Upper lobe of left lung (tissue), 6 donors: ENCODE measurements at places on chromosomes 4 and X.

DNA sequence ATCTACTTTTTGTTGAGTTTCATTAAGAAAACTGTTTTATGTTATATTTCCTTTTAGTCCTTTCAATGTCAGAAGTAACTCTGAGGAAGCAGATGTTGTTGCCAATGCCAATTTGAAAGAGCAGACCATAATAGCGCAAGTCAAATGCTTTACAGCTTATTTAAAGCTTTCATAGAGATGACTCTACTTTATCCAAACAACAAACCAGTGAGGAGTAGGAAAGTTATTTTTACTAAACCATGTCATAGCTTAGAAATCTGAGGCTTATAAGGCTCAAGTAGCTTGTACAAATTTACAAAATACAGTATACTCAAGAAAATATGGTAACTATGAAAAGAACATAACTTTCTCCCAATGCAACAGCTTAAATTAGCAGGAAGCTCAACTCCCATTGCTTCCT is 40.1 kb upstream of the SPOCK3 start:
- H3K4me3 ChIP-seq: no peak overlapping the region
- no peak overlapping the region for H3K27ac ChIP-seq
- no peak for DNase-seq
- H3K36me3 ChIP-seq: no peaks in the 10 kb centered on the region

- H3K4me3 ChIP-seq: no peak overlapping the region
- H3K4me1 ChIP-seq: no peaks in the 10 kb centered on the region
- H3K36me3 ChIP-seq: no peaks in the 10 kb centered on the region
- H3K27ac ChIP-seq: no peak overlapping the region
- DNase-seq: no peak
- no peaks in the 10 kb centered on the region for H3K27me3 ChIP-seq
Observed at GRCh38 chrX:145553702-145554101, 263.9 kb upstream of the SLITRK2 start.

DNA sequence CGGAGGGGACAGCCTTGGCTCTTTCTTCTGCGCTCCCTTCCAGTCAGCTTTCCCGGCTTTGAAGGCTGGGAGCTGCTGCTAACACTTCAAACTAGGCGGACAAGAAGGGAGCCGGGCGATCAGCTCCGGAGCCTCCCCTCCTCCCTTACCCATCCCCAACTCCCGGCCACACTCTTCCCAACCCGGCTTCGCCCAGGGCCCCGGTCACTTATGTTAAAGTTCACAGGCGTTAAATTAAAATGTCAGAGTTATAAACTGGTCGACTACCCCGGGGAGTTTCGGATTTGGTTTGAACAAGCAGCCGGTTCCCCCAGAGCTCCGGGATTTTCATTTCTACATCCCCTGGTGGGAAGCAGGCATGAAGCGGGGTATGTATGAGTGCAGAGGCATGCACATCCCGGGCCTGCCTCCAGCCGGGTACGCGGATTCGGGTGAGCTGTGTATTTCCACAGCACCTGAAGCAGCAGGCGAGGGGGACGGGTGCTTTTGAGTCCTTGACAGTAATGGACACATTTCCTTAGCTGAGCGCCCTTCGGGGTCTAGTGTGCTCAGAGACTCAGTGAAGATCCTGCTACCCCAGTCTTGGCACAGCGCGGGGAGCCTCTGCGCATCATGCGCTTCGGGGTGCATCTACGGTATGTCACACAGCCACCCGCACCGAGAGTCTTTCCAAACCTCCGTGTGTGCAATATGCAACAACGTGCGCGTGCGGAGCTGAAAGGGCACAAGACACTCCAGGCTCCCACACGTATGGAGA is 880 bp downstream of the UNC5C start:
- H3K27ac ChIP-seq: peak overlapping the region; percentile 68
- H3K4me1 ChIP-seq: peaks cover 22% of the 10 kb centered on the region
- H3K27me3 ChIP-seq: peaks cover 7% of the 10 kb centered on the region
- no peaks in the 10 kb centered on the region for H3K36me3 ChIP-seq

DNA sequence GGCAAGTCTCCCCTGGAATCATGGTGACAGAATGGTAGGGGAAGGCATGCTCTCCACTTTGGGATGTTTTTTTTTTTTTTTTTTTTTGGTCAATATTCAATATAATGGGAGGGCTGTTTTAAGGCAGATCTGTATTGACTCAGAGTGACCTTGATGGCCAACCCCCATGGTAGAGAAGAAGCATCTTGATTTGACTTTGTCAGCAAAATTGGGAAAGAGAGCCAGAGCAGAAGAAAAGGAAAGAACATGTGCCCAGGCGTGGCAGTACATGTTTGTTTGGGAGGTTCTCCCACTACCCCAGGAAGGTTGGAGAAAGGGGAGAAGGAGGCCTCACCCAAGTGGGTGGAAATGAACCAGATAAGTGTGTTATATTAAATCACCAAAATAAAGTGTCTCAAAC is 62.2 kb upstream of the TBC1D9 start:
- H3K4me1 ChIP-seq: no peaks in the 10 kb centered on the region
- no peak overlapping the region for H3K4me3 ChIP-seq
- no peak for DNase-seq

GRCh38 chrX:68997511-68997910 is 167.7 kb downstream of the PJA1 start:
- no peak overlapping the region for H3K4me3 ChIP-seq
- no peak for DNase-seq
- H3K36me3 ChIP-seq: no peaks in the 10 kb centered on the region
- H3K27me3 ChIP-seq: no peaks in the 10 kb centered on the region
- no peak overlapping the region for H3K27ac ChIP-seq

DNA sequence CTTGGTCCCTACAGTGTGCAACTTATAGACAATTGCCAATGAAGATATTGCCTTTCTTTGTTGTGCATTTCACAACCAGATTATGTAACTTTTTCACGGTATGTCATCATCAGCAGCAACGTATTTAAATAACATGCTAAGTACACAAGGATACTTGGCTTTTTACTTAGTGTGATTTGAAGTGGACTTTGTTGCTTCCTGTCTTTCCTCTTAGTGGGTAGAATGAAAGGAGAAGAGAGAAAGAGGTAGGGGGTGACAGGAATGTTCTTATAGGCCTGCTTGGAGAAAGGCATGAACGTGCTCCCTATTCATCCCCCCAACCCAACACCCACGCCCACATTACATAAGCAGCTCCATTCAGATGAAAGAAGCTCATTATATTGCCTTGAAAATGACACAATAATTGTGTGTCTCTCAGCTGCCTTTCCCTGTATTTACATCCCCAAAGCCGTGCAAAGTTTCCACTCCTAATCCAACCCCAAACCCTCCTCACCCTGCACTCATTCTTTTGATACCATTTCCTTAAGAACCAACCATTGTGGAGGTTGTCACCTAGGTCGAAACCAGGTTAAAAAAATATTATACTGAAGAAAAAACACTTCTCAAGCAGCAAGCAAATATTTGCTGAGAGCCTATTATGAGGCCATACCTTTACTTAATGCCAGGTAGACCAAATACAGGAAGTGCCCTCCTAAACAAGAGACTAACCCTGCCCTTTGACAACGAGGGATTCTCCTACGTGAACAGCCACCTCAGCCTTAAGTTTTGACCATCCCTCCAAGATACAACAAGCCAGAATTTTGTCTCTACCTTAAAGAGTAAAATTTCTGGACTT is 25.2 kb upstream of the GK start:
- no peak for DNase-seq
- H3K27ac ChIP-seq: no peak overlapping the region
- no peaks in the 10 kb centered on the region for H3K27me3 ChIP-seq
- H3K4me1 ChIP-seq: peaks cover 7% of the 10 kb centered on the region

DNA sequence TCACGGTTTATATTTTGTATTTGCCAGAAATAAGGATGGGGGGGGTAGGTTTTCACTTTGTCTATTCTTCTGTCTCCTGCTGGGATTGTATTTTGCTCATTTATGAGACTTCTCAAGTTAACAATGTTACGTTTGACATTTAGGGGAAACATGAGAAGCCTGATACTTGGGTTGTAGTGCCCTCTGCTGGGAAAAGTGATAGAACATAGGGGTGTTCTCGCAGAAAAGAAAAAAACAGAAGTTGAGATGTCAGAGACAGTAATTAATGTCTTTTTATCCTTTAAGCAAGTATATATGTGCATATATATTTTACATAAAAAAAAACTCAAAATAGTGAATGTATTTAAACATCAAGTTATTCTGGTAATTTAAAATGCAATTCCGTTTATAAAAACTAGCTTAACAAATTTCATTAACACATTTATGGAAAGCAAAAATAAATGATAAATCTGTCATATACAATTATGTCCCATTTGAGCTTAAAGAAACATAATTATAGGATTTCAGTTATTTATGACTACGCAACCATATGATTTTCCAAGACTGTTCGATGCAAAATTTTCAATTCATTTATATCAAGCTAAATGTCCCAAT is 46.0 kb upstream of the TMPRSS11F start:
- no peaks in the 10 kb centered on the region for H3K27me3 ChIP-seq
- H3K4me3 ChIP-seq: no peak overlapping the region
- no peaks in the 10 kb centered on the region for H3K36me3 ChIP-seq
- H3K4me1 ChIP-seq: no peaks in the 10 kb centered on the region
- no peak overlapping the region for H3K27ac ChIP-seq
- DNase-seq: no peak

DNA sequence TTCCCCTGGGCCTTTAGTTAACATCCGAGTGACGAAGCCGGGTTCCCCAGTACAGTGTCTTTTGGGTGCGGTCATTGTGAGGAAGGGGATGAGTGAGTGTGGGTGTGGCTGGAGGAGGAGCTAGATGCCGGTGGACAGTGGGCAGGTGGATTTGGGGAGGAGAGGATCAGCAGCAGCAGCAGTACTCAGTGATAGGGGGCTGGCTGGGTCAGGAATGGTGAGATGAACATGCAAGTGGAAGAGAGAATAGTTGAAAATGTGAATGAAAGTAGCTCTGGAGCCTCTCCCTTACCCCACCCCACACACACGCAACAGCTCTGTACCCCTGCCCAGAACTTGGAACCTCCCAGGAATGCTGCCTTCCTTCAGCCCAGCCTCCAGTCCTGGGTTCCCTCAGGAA is 4.5 kb downstream of the TSR2 start:
- peaks cover 6% of the 10 kb centered on the region for H3K4me1 ChIP-seq
- H3K36me3 ChIP-seq: peaks cover 25% of the 10 kb centered on the region
- no peak overlapping the region for H3K27ac ChIP-seq
- H3K27me3 ChIP-seq: no peaks in the 10 kb centered on the region

GRCh38 chr4:112411781-112412550 is 104.0 kb downstream of the NEUROG2 start:
- H3K4me3 ChIP-seq: no peak overlapping the region
- no peaks in the 10 kb centered on the region for H3K27me3 ChIP-seq
- no peak overlapping the region for H3K27ac ChIP-seq
- H3K36me3 ChIP-seq: peaks cover 3% of the 10 kb centered on the region
- DNase-seq: no peak

DNA sequence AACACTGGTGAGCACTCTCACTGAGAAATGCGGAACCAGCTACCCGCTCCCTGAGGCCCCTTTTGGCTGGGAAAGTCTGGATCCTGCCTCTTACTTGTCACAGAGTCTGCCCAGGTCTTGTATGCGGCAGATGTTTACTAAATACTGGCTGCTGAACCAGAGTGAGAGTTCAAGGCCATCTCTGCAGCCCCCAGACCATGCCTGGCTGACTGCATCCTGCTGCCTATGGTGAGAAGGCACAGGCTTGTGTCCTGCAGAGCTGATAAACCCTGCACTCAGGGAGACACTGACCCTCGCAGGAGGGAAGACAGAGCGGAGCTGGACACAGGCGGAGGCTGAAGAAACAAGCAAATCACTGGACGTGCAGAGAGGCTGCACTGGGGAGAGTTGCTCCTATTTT is 46.5 kb downstream of the JAKMIP1 start:
- no peaks in the 10 kb centered on the region for H3K4me1 ChIP-seq
- H3K4me3 ChIP-seq: no peak overlapping the region
- H3K27me3 ChIP-seq: no peaks in the 10 kb centered on the region
- H3K36me3 ChIP-seq: no peaks in the 10 kb centered on the region
- no peak overlapping the region for H3K27ac ChIP-seq

- no peaks in the 10 kb centered on the region for H3K4me1 ChIP-seq
- no peaks in the 10 kb centered on the region for H3K27me3 ChIP-seq
- H3K36me3 ChIP-seq: no peaks in the 10 kb centered on the region
- no peak overlapping the region for H3K27ac ChIP-seq
- no peak overlapping the region for H3K4me3 ChIP-seq
- no peak for DNase-seq
Observed at GRCh38 chr4:136124251-136124745, 1408.0 kb downstream of the PCDH18 start.

- no peak for DNase-seq
- no peaks in the 10 kb centered on the region for H3K27me3 ChIP-seq
- no peaks in the 10 kb centered on the region for H3K4me1 ChIP-seq
- no peak overlapping the region for H3K4me3 ChIP-seq
Observed at GRCh38 chr4:8173492-8174242, 15.1 kb upstream of the ABLIM2 start.

DNA sequence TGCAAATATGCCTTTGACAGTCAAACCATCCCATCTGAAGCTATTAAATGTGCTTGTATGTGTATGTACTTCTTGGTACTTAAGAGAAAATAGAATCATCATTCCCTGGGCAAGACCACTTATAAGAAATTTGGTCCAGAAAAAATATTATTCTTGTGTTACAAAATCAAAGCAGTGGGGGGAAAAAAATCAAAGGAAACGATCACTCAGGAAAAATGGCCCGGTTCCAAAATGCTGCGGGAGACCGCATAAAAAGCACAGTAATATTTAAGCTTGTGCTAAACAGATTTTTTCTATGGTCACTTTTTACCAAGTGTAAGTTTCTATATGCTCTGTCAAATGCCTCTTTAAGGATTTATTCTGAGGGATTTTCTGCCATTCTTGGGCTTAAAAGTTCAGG is 36.1 kb downstream of the RAI2 start:
- H3K4me3 ChIP-seq: no peak overlapping the region
- no peaks in the 10 kb centered on the region for H3K36me3 ChIP-seq
- no peaks in the 10 kb centered on the region for H3K27me3 ChIP-seq
- H3K4me1 ChIP-seq: no peaks in the 10 kb centered on the region

- no peaks in the 10 kb centered on the region for H3K27me3 ChIP-seq
- H3K4me3 ChIP-seq: no peak overlapping the region
- H3K4me1 ChIP-seq: no peaks in the 10 kb centered on the region
- H3K36me3 ChIP-seq: no peaks in the 10 kb centered on the region
Observed at GRCh38 chr4:132123870-132124623, 1025.0 kb upstream of the PCDH10 start.

DNA sequence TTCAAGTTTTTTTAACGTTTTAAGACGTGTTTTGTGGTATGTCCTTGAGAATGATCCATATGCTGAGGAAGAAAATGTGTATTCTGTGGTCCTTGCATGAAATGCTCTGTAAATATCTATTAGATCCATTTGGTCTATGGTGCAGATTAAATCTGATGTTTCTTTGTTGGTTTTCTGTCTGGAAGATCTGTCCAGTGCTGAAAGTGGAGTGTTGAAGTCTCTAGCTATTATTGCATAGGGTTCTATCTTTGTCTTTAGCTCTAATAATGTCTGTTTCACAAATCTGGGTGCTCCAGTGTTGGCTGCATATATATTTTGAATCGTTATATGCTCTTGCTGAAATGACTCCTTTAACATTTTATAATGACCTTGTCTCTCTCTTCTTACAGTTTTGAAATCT is 122.5 kb downstream of the RPA4 start:
- no peak overlapping the region for H3K27ac ChIP-seq
- DNase-seq: no peak
- H3K27me3 ChIP-seq: no peaks in the 10 kb centered on the region
- no peaks in the 10 kb centered on the region for H3K4me1 ChIP-seq
- H3K36me3 ChIP-seq: no peaks in the 10 kb centered on the region
- H3K4me3 ChIP-seq: no peak overlapping the region

- H3K36me3 ChIP-seq: no peaks in the 10 kb centered on the region
- H3K27ac ChIP-seq: no peak overlapping the region
- no peak overlapping the region for H3K4me3 ChIP-seq
- no peaks in the 10 kb centered on the region for H3K27me3 ChIP-seq
- no peak for DNase-seq
Observed at GRCh38 chr4:188143731-188144130, 4.5 kb downstream of the TRIML1 start.
